Jurkat, Clone E6-1 (cell line): ENCODE measurements at places on chromosomes 5 and 9.

DNA sequence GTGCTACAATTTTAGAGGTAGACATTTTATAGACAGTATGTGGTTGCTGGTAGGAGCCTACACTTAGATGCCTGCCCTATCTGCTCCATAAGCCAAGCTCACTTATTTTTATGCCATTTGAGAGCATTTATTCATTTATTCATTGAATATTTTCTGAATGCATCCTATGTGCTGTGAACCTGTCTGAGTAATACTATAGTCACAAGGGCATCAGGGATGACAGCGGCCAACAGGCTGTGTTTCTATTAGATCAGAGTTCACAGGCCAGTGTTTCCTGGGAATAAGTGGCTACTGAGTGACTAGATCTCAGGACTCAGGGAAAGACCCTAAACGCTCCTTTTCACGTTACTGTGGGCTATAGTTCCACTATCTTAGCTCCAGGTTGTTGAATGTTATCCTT, 235.2 kb upstream of the MSX2 start:
- no peak for DNase-seq

DNA sequence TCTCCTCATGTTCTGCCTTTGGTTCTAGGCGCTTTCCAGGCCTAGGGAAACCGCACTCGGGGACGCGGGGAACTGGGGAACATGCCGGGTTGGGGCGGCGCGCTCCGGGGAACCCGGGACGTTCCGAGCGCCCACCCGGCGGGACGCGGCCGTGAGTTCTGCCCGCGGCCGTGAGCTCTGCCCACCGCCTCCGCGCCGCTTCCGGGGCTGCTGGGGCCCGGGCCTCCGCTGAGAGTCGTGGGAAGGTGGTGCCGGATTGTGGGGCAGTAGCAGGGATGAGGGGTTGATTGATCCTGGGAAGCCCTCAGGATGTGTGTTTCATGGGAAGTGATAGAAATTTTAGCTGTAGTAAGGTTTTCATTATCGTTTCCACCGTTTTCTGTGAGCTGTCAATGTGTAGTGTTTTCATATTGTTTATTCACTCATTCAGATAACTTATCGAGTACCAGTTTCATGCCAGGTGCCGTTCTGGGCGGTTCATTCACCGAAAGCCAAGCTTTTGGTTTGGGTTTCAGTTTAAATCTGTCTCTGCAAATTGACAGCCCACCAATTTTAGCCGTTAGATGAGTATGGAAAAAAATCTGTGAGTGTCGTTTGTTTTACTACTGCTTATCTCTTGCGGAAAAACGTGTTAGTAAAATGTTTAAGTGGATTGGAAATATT, 657 bp downstream of the MTRR start:
- no peak for DNase-seq

DNA sequence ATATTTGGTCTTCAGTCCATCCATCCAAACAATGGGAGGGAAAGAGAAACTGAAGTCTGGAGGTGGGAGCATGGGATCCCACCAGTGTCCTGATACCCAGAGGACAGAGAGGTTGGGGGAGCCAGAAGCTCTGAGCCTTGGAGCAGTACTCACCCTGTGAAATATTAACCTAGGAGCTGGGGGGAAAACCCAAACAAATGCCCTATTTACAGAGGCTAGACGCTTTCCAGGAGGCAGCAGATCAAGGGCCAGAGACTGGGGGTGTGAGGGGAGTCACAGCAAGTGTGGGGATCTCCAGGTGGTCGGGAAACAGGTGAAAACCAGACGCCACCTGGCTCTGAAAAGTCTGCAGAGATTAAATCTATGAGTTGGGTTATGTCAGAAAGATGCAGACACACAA, 6.2 kb downstream of the ZER1 start:
- no peak for DNase-seq

DNA sequence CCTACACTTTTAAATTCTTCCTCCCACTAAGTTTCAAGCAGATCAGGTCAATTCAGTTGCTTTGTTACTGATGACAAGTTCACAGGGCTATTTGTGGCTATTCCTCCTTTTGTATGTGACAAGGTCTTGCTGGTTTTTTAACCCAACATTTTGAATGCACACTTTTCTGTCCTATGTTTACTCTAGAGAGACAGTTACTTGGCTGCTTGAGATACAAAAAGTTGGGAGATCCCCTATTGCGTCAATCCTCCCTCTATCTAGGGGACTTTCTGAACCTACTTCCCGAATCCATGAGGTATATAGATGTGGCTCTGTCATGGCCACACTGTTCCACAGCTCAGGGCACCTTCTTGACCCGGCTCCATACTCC, 386.7 kb downstream of the NTRK2 start:
- DNase-seq = no peak

DNA sequence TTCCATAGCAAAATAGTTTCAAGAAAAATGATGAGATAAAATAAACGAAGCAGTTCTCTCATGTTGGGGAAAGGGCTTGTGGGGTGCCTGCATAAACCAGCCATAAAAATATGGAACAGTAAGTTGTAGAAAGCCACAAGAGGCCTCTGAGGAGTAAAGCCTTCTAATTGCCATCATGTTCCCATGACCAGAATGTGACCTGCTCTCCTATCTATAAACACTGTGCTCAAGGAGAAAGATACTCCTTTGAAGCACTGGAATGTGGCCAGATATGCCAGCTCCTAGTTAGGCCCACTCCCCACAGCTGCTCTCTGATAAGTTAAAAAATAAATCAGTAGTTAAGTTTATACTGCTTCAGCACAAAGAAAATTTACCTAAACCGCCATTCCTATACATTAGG, 65.8 kb downstream of the SETX start:
- no peak for DNase-seq

DNA sequence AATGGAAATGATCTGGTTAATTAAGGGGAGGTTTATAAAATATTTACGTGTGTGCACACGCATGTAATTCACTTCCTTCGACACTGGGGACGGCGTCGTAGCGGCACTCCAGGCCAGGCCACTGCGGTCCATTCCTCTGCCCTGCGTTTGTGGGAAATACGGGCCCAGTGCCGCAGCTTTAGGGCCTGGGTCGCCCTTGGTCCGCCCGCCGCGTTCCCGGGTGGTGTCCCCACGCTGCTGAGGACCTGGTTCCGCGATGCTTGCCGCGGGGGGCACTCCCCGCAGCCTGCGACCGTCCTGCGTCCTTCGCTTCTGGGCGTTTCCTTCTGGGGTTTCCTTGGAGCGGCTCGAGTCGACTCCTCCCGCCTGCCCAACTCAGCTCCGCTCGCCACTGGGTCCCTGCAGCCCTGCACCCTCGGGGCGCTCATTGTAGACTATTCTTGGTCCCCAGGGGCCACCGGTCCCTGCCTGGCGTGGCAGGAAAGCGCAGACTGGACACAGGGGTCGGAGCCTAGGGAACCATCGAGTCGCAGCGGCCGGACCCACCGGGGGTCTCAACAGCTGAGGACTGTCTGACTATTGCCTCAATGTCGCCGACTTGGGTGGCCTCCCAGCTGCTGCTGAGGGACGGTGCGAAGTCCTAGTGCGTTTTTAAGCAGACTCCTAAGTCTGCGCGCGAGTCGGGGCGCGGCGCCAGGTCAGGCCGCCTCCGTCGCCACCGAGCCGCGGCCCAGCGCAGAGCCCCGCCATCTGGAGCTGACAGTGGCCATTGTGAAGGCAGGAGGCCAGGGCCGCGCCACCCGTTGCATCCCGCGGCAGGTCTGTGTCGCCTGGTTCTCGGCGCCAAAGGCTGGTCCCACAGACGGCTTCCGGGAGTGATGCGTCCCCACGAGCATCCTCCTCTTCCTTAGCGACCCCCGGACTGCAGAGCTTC, 4.4 kb upstream of the IRX1 start:
- no peak for DNase-seq

DNA sequence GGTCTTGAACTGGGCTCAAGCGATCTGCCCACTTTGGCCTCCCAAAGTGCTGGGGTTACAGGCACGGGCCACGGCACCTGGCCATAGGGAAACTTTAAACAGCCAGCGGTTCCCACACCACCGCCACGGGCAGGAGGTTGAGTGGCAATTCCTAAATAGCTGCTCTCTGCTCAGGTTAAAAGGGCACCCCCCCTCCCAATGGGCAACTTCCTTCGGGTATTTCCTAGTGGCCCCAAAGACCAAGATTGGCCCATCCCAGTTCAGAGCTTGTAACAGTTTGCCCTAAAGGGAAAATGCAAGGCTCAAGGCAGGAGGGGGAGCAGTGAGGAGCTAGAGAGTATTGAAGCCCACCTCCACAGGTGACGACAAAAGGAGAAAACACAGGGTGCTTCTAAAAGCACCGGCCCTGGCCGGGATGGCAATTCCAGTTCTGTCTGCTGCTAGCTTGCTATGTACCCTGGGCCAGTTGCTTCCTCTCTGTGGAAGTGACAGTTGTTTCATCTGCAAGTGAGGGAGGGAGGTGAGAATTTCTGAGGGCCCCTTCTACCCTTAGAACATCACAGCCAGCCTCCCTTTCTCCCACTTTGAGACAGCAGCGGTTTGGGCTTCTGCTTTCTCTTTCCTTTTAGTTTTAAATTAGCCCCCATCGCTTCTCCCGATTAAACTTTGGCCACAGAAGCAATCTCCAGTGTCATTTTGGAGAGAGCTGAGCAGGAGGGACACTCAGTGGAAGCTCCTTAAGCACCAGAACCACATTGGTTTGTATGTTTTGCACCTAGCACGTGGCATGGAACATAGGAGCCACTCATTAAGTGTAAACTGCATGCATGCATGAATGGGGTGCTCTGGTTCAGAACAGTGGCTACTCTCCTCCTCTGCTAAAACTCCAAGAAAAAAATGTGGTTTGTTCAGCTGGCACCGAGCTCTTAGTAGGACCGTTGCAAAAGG, 17.3 kb upstream of the TNIP1 start:
- no peak for DNase-seq

- no peak for DNase-seq
These were observed 398.5 kb downstream of the DMAC1 start for GRCh38 chr9:7401116-7401515.

DNA sequence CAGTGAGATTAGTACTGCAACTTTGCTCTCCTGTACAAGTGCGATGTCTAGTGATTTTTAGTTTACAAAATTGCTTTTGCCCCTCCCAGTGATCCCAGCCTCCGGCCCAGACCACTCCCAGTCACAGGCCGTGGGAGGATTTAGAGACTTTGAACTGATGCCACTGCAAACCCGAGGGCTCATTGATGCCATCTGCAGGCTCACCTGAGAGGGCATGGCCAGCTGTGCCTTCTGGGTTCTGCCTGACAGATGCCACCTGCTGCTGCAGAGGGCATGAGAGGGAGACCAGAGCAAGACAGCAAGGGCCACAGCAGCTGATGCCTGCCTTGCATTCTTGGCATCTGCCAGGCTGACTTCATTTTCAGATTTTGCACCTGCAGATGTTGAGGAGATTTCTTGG, 593.8 kb downstream of the CDK5RAP2 start:
- DNase-seq = no peak

DNA sequence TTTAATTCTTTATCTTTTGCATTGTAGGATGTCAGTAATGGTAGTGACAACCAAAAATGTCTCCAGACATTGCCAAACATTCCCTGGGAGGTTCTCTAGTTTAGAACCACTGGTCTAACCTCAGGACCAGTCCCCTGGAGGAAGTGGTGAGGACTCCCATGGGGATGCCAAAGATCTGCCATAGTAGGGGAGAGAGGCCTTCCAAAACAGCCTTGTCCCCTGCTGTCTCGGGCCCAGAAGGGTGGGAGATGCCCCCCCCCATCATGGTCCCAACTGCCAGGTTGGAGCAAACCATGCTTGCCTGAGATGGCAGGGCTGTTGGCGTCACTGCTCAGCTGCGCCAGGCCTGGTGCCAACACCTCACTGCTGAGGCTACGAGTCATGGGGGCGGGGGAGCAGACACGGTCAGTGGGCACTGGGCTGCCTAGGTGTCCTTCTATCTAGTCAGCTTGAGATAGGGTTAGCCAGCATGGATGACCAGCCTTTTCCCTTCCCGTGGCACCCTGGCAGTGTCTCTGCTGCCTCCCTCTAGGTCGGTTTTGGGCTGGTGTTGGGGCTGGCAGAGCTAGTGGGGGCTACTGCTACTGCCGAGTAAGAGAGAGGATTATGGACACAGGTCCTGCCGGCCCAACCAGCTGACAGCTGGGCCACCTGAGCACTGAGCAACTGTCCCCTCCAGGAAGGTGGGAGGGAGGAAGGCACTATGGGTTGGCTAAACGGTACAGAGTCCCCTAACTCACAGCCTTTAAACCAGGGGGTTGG, 8.3 kb upstream of the CXXC5 start:
- DNase-seq = no peak

- DNase-seq = peak; percentile 79
These were observed 40.3 kb downstream of the GLDC start for GRCh38 chr9:6605202-6605601.
